H4 (cell line): ENCODE measurements at places on chromosomes 1 and 21. TPM values are rescaled to one million over a fixed set of nuclear protein-coding genes. Genes with fewer than 3 reads are reported as not detected.

- no peak for DNase-seq
These were observed 4.5 kb upstream of the ZNF697 start for GRCh38 chr1:119652587-119652986.

DNA sequence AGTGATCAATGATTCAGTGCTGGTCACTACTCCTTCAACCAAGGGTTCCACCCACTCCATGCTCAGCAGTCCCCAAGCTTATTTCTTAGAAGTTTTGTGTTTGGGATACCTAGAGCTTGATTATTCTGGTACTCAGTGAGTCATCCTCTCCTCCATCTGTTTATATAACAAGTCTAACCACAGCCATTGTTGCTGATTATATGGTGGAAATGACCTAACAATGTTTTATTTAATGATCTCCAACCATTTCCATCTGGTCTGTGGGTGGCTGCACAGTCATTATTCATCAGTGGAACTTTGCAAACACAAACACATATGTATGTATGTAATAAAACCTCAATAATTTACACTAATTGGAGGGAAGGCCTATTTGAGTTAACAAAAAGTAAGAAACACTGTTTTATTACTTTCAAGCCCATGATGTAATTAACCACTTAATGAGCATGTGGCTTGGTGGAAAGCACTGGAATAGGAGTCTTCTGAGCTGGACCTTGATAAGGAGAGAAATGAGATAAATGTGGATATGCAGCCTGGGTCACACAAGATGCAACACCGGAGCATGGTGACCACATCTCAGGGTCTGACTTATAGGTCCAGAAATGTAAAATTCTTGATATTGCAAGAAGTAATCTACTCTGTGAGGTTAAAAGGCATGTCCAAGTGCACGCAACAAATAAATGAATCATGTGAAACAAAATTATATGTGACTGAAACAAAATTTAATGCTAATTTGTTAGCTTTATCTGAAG lies 99.0 kb upstream of the WLS start:
- DNase-seq: peak; percentile 99

DNA sequence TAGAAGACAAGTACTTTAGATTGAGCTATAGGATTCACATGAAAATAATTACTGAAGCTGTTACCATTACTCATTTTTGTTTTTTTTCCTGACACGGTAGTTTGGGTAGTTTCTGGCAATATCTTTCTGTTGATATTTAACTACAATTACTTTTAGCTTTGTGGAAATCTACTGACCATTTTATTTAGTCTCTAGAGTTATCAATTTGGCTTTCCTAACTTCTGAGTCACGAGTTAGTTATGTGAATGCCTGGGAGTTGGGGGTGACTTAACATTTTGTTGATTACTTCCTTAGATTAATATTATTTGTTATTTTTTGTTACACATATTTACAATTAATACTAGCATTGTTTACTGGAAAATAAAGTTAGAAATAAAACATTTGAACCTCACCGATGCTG lies 160.6 kb downstream of the HMCN1 start:
- DNase-seq: no peak

NUF2 gene
- 22.0 and 28.9 TPM in 2 replicates for total RNA-seq

CREB3L4 gene
- 9.6 and 13.3 TPM in 2 replicates for total RNA-seq

CRYBG2 gene
- not detected in 2 replicates for total RNA-seq

HRNR gene
- total RNA-seq: not detected in 2 replicates
